ENCODE measurements at places on chromosomes 3 and 15.

DNA sequence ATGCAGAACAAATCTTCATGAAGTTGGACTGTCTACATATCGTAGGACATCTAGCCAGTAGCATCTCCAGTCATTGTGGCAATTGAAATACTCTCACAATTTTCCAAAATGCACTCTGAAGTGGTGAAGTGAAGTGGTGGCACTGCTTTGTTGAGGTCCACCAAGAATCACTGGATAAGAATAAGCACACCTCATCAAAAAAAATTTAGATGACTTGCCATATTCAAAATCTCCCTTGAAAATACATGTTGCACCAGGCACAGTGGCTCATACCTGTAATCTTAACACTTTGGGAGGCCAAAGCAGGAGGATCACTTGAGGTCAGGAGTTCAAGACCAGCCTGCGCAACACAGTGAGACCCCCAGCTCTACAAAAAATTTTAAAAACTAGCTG lies 12.9 kb downstream of the HACD2 start:
- DNase-seq: no peak

- DNase-seq: no peak
Observed at GRCh38 chr15:80929225-80929624, 60.4 kb downstream of the MESD start.

DNA sequence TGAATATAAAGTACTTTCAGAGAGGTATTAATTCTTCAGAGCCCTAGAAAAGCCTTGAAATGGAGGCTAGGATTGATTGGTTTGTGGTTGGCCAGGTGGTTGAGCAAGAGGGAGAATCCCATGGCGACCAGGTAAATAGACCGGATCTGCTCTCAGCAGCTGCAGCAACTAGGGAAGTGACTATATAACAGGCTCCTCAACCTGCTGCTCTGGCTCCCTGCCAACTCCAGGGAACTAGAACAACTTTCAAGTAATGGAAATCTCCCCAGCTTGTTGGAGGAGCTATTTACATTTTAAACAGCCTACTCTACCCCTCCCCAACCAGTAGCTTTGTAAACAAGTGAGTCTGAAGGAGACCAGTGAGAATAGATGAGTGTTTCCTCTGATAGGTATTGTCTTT lies 121.8 kb upstream of the CADM2 start:
- DNase-seq: peak; percentile 96

GRCh38 chr3:7752005-7752404 lies 749.6 kb upstream of the LMCD1 start:
- no peak for DNase-seq

DNA sequence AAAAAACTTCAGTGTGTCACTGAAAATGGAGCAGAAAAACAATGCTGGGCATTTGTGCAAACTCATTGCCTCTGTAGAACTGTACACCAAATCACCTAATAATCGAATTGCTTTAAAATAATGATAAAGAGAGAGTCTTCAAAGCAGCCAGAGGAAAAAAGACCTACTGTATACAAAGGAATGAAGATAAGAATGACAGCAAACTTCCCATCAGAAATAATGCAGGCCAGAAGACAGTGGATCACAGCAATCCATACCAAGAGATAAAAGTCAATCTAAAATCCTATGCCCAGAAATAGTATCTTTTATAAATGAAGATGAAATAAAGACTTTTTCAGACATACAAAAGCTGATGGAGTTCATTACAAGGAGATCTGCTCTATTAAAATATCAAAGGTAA lies 134.7 kb upstream of the VEPH1 start:
- DNase-seq: no peak

DNA sequence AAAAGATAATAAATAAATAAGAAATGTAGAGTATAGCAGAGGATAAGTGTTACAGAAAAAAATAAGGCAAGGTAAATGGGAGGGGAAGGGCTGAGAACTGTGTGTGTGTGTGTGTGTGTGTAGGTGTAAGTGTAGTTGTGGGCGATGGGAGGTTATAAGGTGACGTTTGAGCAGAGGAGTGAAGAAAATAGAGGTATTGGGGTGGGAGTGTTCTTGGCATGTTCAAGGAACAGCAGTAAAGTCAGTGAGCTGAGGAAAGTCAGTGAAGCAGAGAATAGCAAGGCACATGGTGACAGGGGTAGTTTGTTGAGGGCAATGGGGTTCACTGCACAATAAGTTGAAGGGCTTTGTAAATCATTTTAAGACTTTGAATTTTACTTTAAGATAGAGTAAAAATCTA lies 30.9 kb upstream of the ZNF148 start:
- DNase-seq: no peak

DNA sequence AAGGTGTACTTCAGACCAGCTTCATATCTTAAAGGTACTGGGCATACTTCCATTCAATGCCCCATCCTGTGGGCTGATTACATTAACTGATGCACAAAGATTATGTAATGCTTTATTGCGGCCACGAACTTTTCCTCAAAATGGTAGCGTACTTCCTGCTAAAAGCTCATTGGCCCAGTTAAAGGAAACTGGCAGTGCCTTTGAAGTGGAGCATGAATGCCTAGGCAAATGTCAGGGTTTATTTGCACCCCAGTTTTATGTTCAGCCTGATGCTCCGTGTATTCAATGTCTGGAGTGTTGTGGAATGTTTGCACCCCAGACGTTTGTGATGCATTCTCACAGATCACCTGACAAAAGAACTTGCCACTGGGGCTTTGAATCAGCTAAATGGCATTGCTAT lies 3.4 kb downstream of the SKIL start:
- no peak for DNase-seq

DNA sequence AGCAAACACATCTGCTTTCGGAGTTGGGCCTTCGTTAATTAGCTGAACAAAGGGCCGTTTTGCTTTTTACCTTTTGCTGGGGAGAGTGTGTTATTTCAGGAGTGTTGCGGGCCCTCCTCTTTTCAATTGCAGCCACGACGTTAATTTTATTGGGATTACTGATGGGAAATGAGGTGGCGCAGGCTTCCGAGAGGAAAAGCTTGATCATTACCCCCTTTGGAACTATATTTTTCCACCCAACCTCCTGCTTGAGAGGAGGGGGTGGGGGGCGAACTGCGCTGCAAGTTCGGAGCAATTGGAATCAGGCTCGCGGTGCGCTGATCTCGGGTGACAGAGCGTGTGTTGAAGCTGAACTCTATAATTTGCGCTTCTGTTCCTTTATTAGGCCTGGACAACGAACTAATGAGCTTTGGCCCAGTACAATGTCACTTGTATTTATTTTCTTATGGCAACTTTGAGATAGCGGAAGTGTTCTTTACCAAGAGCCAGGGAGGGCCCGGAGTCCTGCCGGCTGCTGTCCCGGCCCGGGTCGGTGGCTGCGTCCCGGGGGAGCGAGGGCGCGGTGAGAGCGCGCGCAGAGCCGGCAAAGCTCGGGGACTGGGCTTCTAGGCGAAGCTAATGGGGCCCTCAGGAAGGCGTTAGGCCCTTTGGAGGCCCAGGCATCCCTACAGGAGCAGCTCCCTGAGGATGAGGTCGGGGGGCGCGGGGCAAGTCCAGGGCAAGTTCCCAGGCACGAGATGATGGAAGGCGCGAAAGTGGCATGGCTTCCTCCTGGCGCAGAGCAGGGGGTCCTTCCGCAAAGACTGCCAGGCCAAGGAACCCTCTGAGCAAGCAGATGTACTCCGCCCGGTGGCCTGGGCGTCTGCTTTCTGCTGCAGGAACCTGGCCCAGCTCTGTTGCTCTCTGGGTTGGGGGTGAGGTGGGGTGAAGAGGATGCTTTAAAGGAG lies 12.9 kb downstream of the NR2F2 start:
- no peak for DNase-seq

DNA sequence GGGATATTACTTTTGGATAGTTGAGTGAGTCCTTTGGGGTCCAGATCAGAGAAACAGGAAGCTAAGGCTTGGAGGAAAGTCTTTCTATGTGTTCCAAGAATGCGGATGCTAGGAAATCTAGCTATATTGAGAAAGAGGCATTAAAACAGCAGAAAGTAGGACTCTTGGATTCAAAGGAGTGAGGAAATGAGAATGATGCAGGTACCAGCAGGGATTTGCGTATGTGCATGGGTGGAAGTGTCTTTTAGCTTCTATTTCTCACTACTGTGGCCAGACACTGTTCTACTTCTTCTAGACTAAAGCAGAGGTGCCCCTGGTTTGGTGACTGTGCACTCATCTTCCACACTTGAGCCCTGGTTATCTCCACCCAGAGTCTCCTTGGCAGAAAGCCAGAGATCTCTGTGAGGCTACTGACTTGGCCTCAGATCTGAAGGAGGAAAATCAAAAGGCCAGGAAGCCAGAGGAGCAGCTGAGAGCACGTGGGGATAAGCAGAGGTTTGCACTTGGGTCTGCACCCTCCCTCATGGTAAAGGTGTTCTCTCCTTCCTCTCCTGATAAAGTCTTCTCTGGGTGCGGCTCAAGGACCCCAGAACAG lies 44.3 kb downstream of the ATP2B2 start:
- DNase-seq: no peak

GRCh38 chr3:139756529-139757103 lies 78.8 kb upstream of the NMNAT3 start:
- no peak for DNase-seq

- DNase-seq: no peak
Observed at GRCh38 chr3:169150920-169151319, 512.6 kb downstream of the MECOM start.

DNA sequence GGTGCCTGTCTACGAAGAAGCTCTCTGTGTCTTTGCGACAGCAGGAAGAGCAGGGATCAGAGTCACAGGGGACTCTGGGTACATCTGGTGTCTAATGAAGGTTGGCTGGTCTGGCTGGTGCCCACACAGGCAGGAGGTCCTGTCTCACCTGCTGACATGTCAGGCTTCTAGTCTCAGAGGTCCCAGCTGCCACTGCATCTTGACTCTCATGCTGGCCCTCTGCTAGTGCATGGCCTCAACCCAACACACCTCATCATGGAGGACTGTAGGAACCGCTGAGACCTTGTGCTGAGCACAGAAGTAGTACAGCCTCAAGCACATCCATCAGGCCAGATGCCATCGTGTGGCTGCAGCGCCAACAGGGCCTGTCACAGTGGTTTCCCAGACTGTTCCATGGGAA lies 206.1 kb upstream of the NR2F2 start:
- DNase-seq: no peak

DNA sequence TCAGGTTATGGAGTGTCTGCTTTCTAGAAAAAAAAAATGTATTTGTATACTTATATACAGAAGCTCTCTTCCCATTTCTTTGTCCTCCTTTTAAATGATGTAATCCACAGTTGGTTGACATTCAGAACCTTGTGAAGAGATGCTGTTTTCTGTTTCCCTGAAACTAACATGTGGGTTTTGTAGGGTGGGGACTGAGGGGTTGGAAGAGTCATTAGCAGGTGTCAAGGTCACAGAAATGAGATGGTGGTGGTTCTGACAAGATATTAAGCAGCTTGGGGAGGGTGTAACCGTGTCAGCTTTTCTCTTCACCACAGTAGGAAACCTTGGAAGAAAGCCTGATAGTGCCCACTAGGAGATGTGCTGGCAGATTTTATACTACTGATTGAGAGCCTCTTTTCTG lies 2.4 kb downstream of the RASA2 start:
- DNase-seq: no peak

GRCh38 chr15:37931868-37932267 lies 2.6 kb upstream of the TMCO5A start:
- DNase-seq: no peak

DNA sequence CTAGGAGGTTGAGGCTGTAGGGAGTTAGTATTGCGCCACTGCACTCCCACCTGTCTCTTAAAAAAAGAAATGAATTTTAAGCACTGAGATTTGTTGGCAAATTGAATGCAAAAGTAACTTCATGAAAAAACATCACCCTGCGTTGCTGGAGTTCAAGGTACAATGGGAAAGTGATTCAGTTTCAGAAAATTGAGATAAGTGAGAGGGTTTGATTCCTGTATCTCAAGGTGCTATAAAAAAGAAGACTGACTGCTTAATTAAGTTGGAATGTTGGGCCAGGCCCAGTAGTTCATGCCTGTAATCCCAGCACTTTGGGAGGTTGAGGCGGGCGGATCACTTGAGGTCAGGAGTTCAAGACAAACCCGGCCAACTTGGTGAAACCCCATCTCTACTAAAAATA lies 39.1 kb downstream of the IQGAP1 start:
- DNase-seq: no peak

DNA sequence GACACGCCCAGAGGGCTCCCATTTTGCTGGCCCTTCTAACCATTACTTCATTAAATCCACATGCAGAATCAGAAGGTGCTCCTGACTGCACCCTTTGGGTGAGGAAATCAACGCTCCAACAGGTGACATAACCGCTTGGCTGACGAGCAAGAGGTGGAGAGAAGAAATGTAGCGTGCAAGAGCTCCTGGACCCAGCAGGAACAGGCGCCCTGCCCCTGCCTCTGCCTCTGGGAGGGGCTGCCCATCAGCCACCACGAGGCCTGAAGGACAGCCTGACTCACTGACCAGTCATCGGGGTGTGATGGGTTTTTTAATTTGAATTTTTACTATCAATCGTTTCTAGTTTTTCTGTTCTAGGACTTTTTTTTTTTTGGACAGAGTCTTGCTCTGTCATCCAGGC lies 218.2 kb downstream of the ADAMTS17 start:
- no peak for DNase-seq

DNA sequence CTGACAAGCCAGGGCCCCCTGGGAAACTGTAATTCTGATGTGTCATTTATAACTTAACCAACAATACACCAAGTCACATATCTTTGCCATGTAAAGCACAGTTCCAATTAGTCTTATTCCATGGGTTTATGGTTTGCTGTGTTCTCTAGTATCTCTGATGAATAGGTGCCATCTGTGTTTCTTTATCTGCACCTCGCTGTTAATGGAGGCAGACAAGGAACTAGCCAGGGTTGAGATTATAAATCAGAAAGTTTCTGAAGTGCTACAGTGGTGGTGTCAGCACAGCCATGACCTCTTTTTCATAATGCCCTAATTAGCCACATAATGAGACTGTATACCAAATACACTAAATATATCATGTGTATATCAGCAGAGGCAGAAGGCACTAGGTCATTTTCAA lies 866.4 kb downstream of the PLOD2 start:
- no peak for DNase-seq

DNA sequence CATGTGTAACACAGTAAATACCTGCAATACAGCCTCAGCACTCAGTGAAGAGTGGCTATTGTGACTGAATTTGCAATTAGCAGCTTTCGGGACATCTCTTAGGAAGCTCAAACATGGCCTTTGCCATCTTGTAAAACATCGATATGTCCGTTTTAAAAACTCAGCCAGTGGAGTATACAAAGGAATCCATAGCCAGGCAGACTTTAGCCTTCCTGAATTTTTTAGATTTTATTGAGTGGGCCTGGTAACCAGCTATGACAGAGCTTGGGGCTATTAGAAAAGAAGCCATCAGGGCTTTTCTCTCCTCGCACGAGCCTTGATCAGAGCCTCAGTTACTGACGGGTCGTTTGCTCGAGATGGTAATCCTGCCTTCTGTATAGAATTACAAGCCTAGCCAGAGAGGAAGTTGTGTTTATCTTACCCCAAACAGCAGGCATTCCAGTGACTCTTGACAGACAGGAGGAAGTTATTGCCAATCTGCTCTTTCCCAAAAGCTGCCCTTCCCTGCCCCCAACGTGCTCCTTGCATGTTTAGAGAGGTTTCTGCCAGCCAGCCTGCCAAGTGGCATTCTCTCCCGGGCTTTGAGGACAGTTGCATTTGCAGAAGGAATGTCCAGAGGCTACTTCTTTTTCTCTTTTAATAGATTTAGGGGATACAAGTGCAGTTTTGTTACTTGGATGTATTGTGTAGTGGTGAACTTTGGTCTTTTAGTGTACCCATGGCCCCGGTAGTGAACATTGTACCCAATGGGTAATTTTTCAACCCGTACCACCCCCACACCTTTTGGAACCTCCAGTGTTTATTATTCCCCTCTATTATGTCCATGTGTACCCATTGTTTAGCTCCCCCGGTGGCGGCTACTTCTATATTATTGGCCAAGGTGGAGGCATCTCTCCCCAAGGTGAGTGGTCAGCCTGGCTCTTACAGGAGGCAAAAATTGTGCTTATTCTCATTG lies 40.6 kb downstream of the ITPR1 start:
- no peak for DNase-seq

- DNase-seq: no peak
Observed at GRCh38 chr3:58004973-58005372, 3.2 kb upstream of the FLNB start.
